RKO (cell line): ENCODE measurements at places on chromosomes 2 and 18.
A peak's percentile ranks its signal among the peaks of the same experiment; 100 is the strongest.

GRCh38 chr2:83103613-83104012 is 1355.5 kb downstream of the SUCLG1 start:
- DNase-seq = no peak

GRCh38 chr2:227788561-227789018 is 25.1 kb upstream of the CCL20 start:
- peak; percentile 16 for DNase-seq

GRCh38 chr2:236790963-236791362 is 221.3 kb downstream of the ACKR3 start:
- no peak for DNase-seq

GRCh38 chr2:161077367-161078210 is 82.6 kb upstream of the TANK start:
- DNase-seq = peak; percentile 13

DNA sequence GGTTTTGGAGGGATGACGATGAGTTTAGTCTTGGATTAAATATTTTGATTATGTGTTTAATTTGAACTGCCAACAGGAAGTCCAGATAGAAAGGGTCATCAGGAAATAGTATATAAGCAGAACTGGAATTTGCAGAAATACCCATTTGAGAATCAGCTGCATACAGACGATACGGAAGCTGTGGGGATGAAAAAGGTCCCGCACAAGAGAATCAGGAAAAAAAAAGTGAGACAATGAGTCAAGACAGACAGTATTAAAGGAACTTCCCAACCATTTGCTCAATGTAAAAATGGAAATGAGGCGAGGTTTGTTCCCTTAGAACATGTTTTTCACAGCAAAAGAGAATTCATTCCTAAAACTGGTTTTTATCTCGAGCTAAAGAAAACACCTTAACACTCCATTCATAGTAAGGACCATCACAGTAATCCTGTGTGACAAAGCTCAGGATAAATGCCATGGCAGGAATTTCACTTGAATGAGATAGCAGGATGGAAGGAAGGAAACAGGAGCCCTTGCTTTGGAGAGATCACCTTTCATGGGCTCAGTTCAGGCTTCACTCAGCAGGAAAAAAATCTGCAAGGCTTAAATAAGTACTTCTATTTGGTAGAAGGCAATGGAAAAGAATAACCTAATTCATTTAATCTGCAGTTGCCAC is 29.3 kb downstream of the BCL2 start:
- DNase-seq = no peak
